ENCODE measurements at places on chromosomes 2 and 18. TPM values are rescaled to one million over a fixed set of nuclear protein-coding genes. Genes with fewer than 3 reads are reported as not detected.

The TTN gene
- total RNA-seq, result 1.2 TPM

DNA sequence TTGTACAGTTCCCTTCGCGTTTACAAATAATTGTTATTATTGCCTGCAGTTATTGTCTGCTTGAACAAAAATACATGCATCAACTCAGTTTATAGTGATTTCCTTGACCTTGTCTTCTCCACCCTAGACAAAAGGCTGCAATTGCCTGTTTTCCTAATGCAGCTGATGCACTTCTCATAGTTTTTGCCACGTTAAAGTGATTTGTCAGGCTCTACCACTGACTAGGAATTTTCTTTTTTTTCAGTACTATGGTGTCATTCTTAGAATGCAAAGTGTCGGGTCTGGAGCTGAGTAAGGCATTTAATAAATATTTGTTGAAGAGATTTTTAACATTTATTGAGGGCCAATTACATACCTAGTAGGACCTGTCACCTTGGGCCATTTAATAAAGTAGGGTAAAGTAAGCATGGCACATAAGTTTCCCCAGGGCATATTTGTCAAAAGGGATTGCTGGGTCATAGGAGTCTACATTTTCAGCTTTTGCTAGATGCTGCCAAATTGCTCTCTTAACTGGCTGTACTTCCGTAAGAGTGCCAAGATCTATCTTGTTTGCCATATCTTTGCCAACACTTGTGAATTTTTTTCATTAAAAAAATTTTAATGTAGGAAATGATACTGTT lies 24.1 kb downstream of the ACSL3 start:
- H3K27ac ChIP-seq, result no peak overlapping the region
- no peak overlapping the region for H3K4me3 ChIP-seq
- no peak for DNase-seq
- H3K4me1 ChIP-seq, result peaks cover 12% of the 10 kb centered on the region
- H3K36me3 ChIP-seq, result no peaks in the 10 kb centered on the region
- no peaks in the 10 kb centered on the region for H3K27me3 ChIP-seq

DNA sequence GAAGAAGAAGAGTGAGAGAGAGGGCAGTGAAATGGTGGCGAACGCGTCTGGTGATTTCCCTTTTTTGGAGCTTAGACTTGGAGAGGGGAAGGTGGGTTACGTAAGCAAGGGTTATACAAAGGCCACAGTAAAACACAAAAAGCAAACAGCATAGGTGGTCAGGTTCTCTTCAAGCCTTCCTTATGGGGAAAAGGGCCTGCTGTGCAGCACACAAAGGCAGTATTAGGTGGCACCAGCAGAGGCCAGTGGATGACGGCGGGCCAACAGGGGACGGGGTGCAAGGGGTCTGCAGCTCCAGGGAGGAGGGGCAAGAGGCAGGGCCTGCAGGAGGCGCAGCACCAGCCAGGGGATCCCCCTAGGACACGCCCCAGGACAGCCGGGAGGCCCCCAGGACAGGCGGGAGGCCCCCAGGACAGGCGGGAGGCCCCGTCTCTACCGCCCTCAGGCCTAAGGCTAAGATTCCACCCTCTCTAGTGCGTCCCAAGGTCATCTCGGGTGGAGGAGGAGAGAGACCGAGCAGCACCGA lies 32.6 kb upstream of the NPC1 start:
- H3K36me3 ChIP-seq, result no peaks in the 10 kb centered on the region
- no peak overlapping the region for H3K27ac ChIP-seq
- peaks cover 30% of the 10 kb centered on the region for H3K27me3 ChIP-seq
- no peak for DNase-seq
- H3K4me3 ChIP-seq, result peak overlapping the region; percentile 48
- peaks cover 7% of the 10 kb centered on the region for H3K4me1 ChIP-seq

DNA sequence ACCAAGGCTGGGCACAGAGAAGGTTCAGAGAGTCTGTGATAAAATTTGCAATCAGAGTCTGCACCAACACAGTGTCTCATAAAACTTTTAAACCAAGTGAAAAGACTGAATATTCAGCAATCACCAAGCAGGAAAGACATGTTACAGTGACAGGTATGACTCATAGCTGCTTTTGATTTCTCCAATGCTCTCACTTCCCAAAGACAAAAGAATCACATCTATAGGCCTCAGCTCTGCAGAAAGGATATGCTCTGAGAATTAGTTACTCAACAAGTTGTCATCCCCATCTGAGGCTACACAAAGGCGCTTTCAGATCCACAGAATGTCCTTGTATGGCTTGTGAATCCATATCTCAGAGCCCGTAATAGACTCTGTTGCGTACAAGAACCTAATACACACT lies 92.5 kb downstream of the KCNF1 start:
- no peaks in the 10 kb centered on the region for H3K4me1 ChIP-seq
- H3K4me3 ChIP-seq, result no peak overlapping the region
- peaks cover 5% of the 10 kb centered on the region for H3K27me3 ChIP-seq
- no peak overlapping the region for H3K27ac ChIP-seq
- no peaks in the 10 kb centered on the region for H3K36me3 ChIP-seq

The THSD7B gene
- not detected for total RNA-seq
